ENCODE measurements at places on chromosomes 2 and 18. TPM values are rescaled to one million over a fixed set of nuclear protein-coding genes. Genes with fewer than 3 reads are reported as not detected.

The IL36B gene
- not detected for total RNA-seq

The POTEI gene
- total RNA-seq: not detected

The KRCC1 gene
- 25.3 TPM for total RNA-seq

The FAM168B gene
- total RNA-seq: 57.0 TPM

The NOP58 gene
- total RNA-seq: 86.8 TPM

The BOK gene
- total RNA-seq: 0.18 TPM

The PRSS56 gene
- total RNA-seq: not detected

The SKA1 gene
- 27.6 TPM for total RNA-seq

The PID1 gene
- not detected for total RNA-seq

The MOGAT1 gene
- total RNA-seq: not detected

The INHA gene
- total RNA-seq: not detected

The ZNF804A gene
- not detected for total RNA-seq

The PLB1 gene
- total RNA-seq: 0.93 TPM

The SIX3 gene
- total RNA-seq: not detected

The TXNL1 gene
- total RNA-seq: 59.5 TPM

The CRYGD gene
- total RNA-seq: not detected

The FARSB gene
- 17.2 TPM for total RNA-seq

The LRP2 gene
- not detected for total RNA-seq

The HMSD gene
- 1.2 TPM for total RNA-seq

The GPR55 gene
- total RNA-seq: 2.4 TPM

The INPP1 gene
- total RNA-seq: 5.4 TPM

The RPRM gene
- total RNA-seq: not detected

The FRZB gene
- total RNA-seq: not detected

The CNDP1 gene
- not detected for total RNA-seq

The TCF4 gene
- 1.5 TPM for total RNA-seq

The CYP26B1 gene
- total RNA-seq: not detected

The SLC20A1 gene
- total RNA-seq: 141 TPM

The FAM117B gene
- 28.3 TPM for total RNA-seq

The RAB27B gene
- total RNA-seq: 2.1 TPM

The DPYSL5 gene
- not detected for total RNA-seq

The RAD51AP2 gene
- not detected for total RNA-seq

The SERPINB4 gene
- not detected for total RNA-seq

The CHRNG gene
- not detected for total RNA-seq

The CCDC85A gene
- total RNA-seq: not detected

The KCNS3 gene
- total RNA-seq: not detected

The LGALSL gene
- 1.8 TPM for total RNA-seq

The POTEF gene
- not detected for total RNA-seq

The PMAIP1 gene
- total RNA-seq: 17.0 TPM

The SERPINB3 gene
- not detected for total RNA-seq

The NT5C1B gene
- not detected for total RNA-seq

The CTAGE1 gene
- not detected for total RNA-seq

The C2orf72 gene
- total RNA-seq: 0.35 TPM

The MC4R gene
- not detected for total RNA-seq

The HOXD9 gene
- not detected for total RNA-seq

The SATB2 gene
- 0.07 TPM for total RNA-seq

The TOGARAM2 gene
- 4.0 TPM for total RNA-seq

The PLCD4 gene
- 0.38 TPM for total RNA-seq

The NT5DC4 gene
- total RNA-seq: not detected

The SERPINB2 gene
- not detected for total RNA-seq

The TMEM200C gene
- not detected for total RNA-seq

The CKAP2L gene
- 45.9 TPM for total RNA-seq

The KCNG2 gene
- total RNA-seq: not detected

The CD8B gene
- total RNA-seq: 3.0 TPM

The ACMSD gene
- not detected for total RNA-seq

The ODC1 gene
- total RNA-seq: 36.7 TPM

The UBE2E3 gene
- total RNA-seq: 25.6 TPM

The ANKRD62 gene
- total RNA-seq: not detected

The SALL3 gene
- total RNA-seq: not detected

The C2orf80 gene
- not detected for total RNA-seq
